ENCODE measurements at places on chromosomes 6 and 20.

DNA sequence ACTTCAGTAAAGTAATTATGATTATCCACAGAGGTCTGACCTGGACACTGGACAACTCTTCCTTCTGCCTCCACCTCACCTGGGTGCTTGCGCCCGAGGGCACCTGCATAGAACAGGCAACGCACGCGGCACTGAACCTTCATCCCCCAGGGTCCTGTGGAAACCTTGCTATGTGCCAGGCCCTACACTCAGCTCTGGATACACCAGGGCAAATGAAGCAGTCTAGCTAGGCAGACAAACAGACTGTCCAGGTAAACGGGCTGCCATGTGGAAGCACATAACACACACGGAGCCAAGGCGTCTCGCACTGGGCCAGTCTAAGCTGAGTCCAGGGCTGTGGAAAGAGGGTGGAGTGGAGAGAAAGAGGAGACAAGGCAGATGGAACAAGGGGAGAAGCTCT, 109.3 kb upstream of the AFDN start:
- no peak for DNase-seq

- DNase-seq = no peak
These were observed 70.9 kb downstream of the CD40 start for GRCh38 chr20:46188866-46189541.

DNA sequence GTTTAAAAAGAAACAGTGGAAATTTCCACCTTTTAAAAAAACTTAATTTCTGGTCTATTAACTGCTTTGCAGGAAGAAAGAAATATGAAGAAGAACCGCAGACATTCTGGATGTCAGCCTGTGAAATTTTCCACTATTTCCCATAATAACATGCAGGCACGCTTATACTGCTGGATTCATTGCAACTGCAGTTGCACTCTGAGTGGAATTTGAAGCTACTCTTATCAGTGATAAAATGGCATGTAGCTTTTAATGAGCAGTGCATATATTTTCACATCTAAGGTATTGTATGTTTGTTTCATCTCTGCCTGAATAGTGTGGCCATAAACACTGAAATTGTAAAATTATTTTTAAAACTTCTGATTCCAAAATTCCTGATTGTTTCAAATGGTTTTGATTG, 28.2 kb downstream of the NCOA3 start:
- DNase-seq = no peak

GRCh38 chr6:126152372-126152745, 166.0 kb downstream of the TRMT11 start:
- DNase-seq = no peak

DNA sequence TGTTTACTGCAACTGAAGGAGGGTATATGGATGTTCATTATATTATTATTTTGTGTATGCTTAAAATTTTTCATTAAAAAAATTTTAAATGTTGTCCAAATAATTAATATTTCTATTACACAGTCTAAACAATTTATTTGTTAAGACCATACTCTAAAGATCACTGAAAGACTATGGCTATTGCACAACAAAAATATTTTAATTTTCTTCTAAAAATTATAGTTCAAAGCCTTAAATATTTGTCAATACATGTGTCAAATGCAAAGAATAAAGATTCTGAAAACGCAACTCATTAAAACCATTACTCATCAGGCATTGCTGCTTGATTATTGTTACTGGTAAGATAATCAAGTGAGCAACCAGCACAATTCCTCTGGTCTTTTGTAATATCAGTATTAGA, 2.2 kb downstream of the MMS22L start:
- DNase-seq = no peak

DNA sequence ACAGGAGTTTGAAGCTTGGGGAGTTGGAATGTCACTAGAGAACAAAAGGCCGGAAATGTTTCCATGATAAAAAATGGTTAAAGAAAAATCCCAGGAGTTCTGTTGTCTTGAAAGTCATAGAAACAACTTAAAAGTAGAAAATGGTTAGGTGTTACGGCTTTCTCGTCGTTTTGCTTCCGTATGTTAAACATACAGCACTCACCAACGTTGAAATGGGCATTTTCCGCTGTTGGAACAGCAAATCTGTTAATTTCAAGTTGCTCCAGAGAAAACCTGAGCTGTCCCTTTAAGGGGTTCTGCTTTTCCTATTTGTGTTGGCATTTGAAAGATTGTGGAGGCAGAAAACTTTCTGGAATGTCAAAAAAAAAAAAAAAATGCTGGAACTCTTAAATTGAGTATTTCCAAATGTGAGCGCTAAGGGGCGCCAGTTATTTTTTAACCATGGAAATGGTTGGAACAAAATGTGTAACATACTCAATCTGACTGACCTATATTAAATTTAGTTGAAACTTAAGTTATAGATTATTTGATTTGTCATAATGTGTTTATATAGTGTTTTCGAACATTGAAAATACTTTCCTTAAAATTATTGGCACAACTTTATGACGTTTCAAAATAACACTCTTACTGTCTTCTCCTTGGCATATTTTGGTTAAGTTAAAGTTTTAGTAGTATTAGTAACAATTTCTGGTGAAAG, 2.2 kb downstream of the QKI start:
- DNase-seq = no peak

DNA sequence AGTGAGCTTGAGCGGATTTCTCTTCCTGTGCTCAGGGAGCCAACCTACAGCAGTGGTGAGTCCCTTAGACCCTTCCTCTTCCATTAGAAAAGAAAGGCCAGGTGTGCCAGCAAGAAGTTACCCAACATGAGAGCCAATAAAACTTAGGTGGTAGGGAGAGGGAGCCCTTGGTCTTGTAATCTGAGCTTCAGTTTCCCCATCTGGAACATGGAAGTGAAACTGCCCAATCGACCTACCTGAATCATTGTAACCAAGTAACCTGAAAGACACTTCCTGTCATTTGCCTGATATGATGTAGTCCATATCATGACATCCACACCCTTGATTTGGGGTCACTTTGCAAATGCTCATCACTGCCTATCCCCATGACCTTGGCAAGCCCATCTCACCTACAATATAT, 66.4 kb downstream of the MDGA1 start:
- DNase-seq = no peak

DNA sequence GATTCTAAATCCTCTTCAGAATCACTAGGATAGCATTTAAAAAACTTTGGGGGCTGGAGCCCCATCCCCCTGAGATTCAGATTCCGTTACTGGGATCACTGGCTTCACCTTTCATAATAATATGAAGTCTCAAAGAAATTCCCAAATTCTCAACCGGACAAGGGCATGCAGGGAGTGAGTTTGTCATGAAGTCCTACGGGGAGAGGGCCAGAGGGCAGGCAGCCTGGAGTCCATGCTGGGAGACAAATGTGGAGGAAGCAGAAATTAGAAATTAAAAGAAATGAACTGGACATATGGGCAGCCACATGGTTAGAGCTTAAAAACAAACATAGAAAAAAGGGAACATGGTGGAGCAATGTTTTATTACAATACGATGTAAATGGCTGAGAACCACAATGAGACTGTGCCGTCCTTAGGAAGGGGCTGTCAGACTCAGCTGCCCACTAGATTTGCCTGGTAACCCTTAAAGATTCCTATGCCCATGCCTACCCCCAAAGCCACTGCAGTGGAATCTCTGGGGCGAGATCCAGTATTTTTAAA, 142.6 kb downstream of the CEBPB start:
- no peak for DNase-seq

DNA sequence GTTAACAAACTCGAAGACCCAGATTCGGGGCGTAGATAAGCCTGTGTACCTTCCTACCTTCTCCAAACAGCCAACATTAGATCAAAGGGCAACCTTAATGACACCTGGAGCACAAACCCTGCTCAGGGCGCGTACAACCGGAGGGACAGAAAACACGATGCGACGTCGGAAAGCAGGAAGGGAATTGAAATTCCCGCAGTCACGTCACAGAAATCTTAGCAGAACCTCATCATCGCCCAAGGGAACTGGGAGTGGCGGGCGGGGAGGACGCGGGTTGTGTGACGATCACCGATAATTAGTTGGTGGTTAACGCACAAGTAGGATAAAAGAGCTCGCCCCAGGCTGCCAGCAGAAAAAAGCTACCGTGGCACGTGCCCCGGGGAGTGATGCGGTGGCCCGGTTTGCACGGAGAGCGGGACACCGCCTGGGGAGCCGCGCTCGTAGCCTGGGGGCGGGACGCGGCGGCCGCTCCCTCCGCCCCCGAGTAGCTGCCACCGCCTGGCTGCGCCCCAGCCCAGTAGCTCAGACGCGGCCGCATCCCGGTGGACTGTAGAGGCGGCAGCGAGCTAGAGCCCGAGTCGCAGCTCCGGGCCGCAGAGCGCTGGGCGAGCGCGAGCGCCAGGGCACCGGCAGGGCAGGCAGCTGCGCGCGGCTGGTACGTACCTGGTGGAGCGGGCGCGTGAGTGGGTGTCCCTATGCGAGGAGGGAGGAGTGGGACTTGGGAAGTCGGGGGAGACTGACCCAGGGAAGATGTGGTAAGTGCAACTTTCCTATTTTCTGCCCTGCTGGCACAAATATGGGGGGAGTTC, at the start of gene PKIB:
TSS of gene PKIB (plus strand) at position 525 of the 809 bp plus-strand sequence. CDS start 107,390 bp downstream, outside the sequence.
- peak; percentile 38 for DNase-seq
